ENCODE measurements at places on chromosomes 2 and 18.

GRCh38 chr2:186033541-186033940, 294.9 kb downstream of the FSIP2 start:
- DNase-seq = no peak

DNA sequence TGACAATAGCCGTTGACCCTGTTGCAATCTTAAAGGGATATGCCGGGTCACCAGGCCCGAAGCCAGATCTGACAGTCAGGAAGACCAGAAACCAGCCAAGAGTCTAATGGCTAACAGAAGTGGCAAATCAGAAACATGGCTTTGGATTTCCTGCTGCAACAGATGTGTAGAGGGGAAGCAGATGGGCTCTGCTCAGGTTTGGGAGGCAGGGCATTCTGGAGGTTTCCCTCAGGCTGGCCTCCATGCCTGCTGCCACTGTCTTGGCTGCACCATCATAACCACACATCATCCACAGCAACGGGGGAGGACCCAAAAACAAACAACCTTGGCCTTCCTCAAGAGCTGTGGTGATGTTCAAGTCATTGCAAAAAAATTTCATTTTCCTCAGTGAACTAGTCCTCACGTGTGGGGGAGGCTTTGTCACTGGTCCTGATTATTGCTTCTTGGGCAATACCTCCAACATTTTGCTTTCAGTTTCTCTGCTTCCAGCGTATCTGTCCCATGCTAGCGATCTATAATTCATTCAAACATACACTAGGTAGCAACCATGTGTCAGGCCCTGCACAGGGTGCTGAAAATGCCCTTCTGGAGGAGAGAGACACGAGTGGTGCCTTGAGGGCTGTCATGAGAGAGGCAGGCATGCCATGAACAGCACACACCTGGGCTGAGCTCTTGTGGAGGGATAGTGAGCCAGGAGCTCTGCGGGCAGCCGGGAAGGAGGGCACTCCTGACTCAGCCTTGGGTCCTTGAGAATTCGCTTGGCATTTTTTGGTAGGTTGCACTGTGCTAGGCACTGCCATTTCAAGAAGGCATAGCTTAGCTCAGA, 48.2 kb upstream of the LGALSL start:
- no peak for DNase-seq

GRCh38 chr2:174693344-174693743, 70.9 kb downstream of the CHRNA1 start:
- no peak for DNase-seq

- DNase-seq = no peak
Observed at GRCh38 chr2:64593035-64593655, 60.6 kb downstream of the SERTAD2 start.

- DNase-seq = no peak
Observed at GRCh38 chr2:10934979-10935350, 23.2 kb downstream of the KCNF1 start.

GRCh38 chr2:119476301-119477112, 44.9 kb downstream of the TMEM37 start:
- peak; percentile 9 for DNase-seq

DNA sequence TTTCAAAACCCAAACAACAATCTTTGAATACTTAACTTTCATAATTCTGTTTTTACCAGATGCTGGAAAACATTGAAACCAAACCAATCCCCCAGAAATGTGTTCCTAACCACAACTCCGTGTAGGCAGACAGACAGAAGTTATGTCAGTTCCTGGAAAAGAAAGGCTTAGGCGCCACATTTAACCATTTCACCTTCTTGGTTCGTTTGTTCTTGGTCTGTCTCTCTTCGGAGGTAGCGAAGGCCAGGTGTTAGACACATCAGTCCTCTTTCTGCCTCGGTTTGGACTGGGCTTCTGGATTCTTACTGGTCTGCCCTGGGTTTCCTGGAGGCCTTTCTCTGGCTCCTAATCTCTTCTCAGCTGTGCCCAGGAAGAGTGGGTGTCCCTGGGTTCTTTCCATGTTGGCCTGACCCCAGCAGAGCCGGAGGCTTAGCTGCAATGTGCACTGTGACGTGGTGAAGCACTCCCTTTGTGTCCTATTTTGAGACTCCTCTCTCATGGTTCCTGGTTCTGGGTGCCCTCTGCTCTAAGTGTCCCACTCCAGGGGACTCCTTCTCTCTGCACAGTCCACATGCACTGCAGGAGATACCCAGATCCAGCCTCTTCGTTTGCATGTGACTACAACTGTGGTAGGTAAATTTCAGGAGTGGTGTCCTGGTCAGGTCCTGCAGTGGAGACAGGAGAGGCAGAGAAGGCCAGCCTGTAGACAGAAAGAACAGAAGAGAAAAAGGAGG, 23.1 kb upstream of the RAB31 start:
- no peak for DNase-seq

DNA sequence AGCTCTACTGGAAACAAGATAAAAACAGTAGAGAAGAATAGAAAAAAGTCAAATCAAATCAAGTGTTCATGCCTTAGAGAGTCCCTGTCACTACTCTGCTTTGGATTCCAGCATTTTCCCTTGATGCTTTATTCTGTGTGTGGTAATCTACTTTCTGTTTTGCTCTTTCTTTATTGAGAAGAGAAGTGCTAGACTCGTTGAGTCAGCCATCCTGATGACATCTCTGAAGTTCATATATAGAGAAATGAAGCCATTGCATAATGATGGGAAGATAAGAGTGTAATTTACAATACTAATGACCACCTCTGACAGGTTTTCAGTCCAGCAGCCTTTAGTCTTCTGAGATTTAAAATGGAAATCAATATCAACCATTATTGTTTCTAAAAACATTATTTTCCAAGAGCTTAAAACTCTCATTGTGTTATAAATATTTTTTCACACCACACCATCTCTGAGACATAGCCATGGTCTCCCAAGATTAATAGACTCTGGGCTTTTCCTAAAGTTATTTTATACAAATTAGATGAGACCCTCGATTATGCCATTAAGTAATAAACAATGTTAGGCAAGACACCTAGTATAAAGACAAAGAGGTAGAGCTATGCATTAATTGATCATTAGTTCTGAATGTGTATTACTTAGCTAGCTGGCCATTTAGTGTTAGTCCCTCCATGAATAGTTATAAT, 679.0 kb upstream of the ACVR2A start:
- DNase-seq = no peak

GRCh38 chr18:25016666-25017065, 335.3 kb downstream of the ZNF521 start:
- no peak for DNase-seq

DNA sequence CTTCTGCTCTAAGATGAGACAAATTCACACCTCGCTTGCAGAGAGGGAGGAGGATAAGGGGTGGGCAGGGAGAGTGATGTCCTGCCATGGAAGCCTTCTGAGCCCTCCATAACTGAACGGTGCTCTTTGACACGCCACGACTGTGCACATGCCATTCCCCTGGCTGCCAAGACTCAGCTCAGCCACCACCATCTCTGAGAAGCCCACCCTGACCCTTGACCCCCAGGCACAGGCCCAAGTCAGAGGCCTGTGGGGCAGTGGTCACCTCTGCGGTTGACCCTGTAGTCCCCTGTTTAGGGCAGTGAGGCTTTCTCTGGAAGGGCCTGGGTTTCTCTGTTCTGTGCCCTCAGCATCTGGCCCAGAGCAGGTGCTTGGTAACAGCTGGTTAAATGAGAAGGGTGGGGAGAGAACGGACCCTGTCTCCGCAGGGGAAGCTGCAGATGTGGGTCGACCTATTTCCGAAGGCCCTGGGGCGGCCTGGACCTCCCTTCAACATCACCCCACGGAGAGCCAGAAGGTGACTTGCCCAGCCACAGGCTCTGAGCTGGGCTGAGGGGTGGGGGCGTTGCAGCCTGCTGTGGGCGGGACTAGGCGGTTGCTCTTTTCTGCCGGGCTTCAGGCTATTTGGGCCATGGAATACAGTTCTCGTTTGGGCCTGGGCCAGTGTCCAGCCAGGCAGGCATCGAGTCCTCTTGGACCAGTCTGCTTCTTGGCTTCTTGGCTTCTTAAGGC, 215.1 kb downstream of the DYSF start:
- DNase-seq = no peak

- no peak for DNase-seq
Observed at GRCh38 chr18:13517369-13517768, 209.0 kb downstream of the FAM210A start.

- DNase-seq = no peak
Observed at GRCh38 chr18:32425466-32425865, 45.2 kb downstream of the GAREM1 start.

GRCh38 chr2:74812787-74813590, 20.9 kb upstream of the HK2 start:
- no peak for DNase-seq

DNA sequence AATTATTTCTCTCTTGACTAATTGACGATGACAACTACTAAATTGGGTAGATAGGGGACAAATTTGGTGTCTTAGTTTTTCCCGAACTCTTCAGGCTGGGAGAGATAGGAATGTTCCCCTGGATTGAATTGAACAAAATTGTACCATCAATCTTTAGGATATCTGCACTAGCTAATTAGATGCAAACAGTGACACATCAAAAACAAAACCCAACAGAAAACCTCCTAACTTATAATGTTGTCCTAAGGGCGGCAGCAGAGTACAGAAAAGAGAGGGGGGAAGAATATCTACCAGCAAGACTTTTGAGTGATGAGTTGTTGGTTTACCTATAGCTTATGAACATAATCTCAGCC, 342.9 kb downstream of the INSIG2 start:
- no peak for DNase-seq

- no peak for DNase-seq
Observed at GRCh38 chr2:120963997-120964705, 228.5 kb downstream of the GLI2 start.

DNA sequence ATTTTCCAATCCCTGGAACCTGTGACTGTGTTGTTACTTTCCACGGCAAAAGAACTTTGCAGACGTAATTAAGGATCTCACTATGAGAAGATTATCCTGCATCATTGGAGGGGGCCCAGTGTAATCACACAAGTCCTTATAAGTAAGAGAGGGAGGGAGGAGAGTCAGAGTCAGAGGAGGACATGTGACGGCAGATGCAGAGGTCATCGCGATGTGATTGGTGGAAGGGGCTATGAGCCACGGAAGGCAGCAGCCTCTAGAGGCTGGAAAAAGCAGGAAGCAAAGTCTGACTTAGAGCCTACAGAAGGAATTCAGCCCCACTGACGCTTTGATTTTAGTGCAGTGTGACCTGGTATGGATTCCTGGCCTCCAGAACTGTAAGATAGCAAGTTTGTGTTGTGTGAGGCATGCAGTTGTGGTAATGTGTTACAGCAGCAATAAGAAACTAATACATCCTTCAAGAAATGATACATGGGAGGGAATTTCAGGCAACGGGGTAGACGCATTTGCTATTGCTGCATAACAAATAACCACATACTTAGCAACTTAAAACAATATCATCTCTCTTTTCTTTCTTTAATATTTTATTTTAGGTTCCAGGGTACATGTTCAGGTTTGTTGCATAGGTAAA, 112.7 kb upstream of the SERPINE2 start:
- DNase-seq = no peak

- no peak for DNase-seq
Observed at GRCh38 chr2:51778806-51779205, 746.9 kb upstream of the NRXN1 start.

GRCh38 chr18:78642296-78642951, 337.2 kb upstream of the SALL3 start:
- DNase-seq = no peak

GRCh38 chr2:144479138-144479537, 40.8 kb downstream of the ZEB2 start:
- DNase-seq = no peak

DNA sequence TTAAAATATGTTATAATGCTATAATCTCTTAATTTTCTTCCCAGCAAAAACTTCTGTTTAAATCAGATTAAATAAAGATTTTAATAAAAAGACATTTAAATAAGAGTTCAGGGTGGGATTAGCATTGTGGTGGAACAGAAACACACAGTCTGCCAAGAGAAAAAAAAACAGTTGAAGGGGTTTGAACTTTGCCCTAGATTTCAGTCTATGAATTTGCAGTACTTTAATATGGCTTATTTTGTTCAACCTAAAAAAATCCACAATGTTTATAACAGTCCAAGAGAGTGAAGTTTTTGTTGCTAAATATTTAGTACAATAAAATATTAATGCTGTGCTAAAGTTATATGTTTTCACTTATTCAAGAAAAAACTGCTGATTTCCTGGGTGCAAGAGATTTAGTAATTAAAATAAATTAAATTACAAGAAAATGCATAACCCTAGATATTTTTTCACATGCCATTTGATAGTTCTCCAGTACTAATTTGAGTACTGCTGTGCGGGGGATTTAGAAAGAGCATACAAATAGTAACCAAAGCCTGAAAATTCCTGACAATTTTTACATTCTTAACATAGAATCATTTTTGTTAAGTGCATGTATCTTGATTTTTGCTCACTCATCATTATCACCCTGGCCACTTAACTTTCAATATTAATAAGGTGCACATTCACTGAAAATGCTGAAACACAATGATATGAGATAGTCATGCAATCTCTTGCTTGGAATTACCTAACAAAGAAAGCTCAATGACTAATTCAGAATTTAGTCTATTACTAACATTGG, 52.6 kb downstream of the SLC40A1 start:
- DNase-seq = no peak

GRCh38 chr2:198448789-198449188, 644.4 kb downstream of the PLCL1 start:
- no peak for DNase-seq

DNA sequence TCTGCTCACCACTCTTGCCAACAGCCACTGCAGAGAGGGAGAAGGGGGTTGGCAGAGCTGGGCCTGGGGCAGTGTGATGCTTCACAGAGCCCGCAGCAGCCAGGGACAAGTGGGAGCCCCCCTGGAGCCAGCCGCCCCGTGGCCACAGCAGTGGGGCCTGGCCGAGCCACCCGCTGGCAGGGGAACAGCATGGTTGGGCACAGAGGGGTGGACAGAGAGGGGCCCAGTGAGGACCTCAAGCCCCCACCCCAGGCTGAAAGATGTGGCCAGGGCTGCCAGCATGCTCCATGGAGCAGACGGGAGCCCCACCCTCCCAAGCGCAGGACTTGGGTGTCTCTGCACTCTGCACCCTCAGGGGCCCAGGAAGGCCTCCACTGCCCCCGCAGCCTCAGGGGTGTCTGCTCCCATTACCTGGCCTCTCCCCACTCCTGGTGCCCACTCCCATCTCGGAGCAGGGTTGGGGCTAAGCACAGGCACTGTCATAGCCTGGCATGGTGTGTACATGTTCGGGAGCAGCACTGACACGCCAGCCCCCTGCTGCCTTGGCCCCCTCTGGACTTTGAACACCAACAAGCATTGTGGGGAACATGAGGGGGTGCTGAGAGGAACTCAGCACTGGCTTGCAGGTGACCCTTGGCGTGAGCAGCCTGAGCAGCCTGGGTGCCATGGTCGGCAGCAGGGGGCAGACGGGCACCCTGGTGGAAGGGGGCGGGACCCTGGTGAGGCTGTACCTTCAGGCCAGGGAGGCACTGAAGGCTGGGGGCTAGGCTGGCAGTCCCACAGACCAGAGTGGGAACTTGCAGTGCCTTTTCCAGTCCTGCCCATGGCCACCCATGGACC, 279.6 kb upstream of the CYP26B1 start:
- no peak for DNase-seq

DNA sequence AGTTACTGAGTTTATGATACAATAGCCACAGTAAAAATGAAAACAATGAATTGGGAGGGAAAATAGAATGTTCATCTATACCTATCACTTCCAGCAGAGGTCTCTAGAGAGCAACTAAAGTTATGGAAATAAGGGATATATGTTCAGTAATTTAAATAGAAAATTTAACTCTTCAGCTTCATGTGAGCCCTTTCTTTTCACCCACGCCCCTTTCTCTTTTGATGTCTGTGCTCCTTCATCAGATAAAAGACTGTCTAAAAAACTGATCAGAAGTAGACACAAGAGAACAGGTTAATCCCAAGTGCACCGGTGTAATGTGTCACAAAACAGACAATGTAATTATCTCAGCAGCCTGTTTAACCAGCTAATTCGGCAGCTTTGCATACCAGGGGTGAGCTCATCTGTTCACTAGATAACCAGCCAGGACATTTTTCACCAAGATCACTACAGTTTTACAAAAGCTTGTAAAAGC, 238.5 kb upstream of the ERBB4 start:
- no peak for DNase-seq
